ENCODE measurements at places on chromosomes 13 and 19. TPM values are rescaled to one million over a fixed set of nuclear protein-coding genes. Genes with fewer than 3 reads are reported as not detected.

Gene NTN5
- 1.0 TPM for total RNA-seq

Gene FAM124A
- total RNA-seq = 1.6 TPM

Gene UBE2L5
- total RNA-seq = not detected

GRCh38 chr19:7348587-7349230 is at the start of gene ARHGEF18:
Gene ARHGEF18 (plus strand): TSS chr19:7348937. CDS start chr19:7362891, 13,954 bp downstream.
- no peak for DNase-seq
- no peaks in the 10 kb centered on the region for H3K36me3 ChIP-seq
- H3K4me3 ChIP-seq = no peak within 1 kb of the TSS
- peaks cover 6% of the 10 kb centered on the region for H3K4me1 ChIP-seq

GRCh38 chr13:30673669-30674521 is 56.2 kb downstream of the USPL1 start:
- peak overlapping the region; percentile 97 for H3K27ac ChIP-seq
- H3K4me1 ChIP-seq = peaks cover 17% of the 10 kb centered on the region
- DNase-seq = peak; percentile 83
- peak overlapping the region; percentile 78 for H3K4me3 ChIP-seq
- no peaks in the 10 kb centered on the region for H3K36me3 ChIP-seq

GRCh38 chr13:43166644-43167457 is 143.5 kb downstream of the DNAJC15 start:
- no peak overlapping the region for H3K27ac ChIP-seq
- H3K27me3 ChIP-seq = no peaks in the 10 kb centered on the region
- H3K4me1 ChIP-seq = no peaks in the 10 kb centered on the region
- no peak for DNase-seq
